ENCODE measurements at places on chromosomes 3 and 15.

DNA sequence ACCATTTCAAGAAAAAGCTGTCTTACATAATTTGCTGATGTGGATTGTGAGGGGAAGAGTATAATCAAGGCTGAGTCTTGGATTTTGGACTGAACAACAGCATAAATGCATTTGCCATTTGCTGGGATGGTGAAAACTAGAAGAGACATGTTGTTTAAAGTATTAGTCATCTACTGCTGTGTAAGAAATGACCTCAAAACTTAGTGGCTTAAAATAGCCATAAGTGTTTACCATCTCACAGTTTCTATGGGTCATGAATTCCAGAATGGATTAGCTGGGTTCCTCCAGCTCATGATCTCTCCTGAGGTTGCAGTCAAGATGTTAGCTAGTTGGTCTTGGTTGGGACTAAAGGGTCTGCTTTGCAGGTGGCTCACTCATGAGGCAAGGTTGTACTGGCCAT lies 66.2 kb downstream of the SCN11A start:
- peak; percentile 24 for DNase-seq

- DNase-seq = peak; percentile 71
Observed at GRCh38 chr15:56817321-56818080, 84.2 kb upstream of the ZNF280D start.

DNA sequence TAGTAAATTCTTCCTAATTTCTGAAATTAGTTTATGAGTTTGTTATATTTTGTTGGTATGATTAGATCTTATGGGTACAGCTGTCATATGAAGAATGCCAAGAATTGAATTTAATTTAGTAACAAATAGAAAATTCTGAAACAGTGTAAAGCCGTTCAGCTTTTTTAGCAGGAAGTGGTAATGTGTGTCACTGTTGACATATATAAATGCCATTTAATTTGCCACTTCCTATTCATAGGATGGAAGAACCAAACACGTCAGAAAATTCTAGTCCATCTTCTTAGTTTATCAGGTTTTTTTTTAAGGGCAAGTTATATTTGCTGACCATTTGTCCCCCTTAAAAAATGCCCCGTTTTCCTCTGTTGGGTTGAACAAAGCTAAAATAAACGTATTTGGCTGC lies 43.0 kb downstream of the RAB8B start:
- peak; percentile 31 for DNase-seq

DNA sequence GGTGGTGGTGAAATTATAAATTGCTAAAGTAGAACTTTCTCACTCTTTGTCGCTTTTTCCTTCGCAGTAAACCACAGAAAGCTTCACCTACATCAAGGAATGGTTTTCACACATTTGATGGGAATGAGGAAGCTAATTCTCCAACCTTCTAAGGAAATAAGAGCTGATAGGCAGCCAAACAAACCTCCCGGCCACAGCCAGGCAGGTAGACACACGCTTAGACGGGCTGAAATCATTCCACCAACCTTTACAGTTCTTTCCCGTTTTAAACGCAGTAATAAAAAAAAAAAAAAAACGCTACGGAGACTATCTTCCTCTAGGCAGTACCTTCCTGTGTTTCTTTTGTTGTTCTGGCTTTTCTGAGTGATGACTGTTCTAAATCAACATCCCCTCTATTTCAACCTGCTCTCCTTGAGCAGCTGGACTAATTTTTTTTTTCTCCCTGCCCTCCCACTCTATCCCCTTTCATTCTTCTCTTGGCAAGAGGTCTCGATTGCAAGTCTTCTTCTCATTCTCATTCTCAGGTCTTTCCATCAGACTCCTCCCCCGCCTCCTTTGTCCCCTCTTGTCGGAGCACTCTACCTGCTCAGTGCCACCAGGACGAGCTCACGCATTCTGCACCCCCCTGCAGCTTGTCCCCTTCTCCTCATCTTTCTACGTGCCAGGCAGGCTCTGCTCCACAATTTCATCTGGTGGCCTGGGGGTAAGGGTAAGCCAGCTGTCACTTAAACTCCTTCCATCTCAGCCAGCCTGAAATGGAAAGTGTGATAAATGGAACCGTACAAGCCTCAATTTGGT lies 391.1 kb upstream of the MDFIC2 start:
- no peak for DNase-seq
